Tibial nerve (tissue), 4 donors: ENCODE measurements at places on chromosomes 12 and 14. TPM values are rescaled to one million over a fixed set of nuclear protein-coding genes. Genes with fewer than 3 reads are reported as not detected.

Gene SALL2
- total RNA-seq = 8.6 TPM

DNA sequence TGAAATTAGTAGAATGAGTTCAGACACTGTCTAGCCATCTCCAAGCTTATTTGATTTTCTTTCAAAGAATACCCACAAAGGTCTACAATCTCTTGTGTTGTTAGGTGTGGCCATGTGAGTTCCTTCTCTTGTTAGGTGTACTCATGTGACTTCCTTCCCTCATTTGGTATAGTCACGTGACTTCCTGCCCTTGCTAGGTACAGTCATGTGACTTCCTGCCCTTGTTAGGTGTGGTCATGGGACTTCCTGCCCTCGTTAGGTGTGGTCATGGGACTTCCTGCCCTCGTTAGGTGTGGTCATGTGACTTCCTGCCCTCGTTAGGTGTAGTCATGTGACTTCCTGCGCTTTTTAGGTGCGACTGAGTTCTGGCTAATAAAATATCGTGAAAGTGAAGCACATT is 179.6 kb downstream of the TMX1 start:
- no peak for DNase-seq

DNA sequence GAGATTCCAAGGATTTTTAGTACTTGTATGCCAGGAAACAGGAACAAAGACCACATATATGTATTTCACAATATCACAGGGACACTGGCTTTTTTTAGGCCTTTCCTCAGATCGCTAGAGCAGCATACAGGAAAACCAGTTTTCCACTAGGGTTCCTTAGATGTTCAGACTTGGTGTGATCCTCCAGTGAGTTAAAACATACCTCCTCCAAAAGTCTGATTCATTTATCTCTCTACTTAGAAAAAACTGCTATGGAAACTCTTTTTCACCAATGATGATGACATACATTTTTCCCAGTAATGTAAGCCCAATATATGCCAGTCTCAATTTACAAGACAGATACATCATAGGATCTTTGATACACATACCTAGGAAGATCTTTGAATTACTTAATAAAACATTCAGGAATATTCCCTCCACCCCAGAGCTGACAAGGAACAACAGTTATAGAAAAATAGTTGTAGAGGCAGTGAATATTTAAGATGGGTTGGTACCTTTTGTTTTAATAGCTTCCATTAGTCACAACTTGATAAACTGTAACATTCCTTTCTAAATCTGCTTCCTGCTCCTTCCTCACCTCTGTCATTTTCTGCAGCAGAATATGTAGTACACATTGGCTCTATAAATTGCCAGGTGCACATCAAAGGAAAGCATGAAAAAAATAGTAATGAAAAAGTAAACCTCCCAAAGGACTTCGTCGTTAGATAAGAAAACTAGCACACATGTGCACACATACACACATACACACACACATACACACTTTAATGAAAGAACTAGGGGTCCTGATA is 27.5 kb downstream of the BCAT1 start:
- DNase-seq = no peak

Gene CCDC175
- total RNA-seq = not detected

Gene ARID2
- total RNA-seq = 30.3 TPM

- DNase-seq = no peak
Observed at GRCh38 chr12:116996093-116996492, 85.3 kb downstream of the FBXW8 start.

Gene WDHD1
- 1.2 TPM for total RNA-seq

DNA sequence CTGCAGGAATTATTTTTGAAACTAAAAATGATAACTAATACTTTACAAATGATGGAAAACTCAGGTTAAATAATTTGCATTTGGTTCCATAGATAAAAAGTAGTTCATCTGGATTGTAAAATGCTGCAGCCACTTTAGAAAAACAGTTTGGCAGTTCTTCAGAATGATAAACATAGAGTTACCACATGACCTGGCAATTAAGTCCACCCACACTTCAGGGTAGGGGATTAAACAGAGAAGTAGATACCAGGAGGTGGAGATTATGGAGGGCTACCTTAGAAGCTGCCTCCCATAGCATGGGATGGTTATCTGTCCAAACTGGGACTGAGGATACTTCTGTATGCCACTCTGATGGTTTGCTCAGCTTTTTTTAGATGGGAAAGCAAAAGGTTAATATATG is 22.2 kb downstream of the ARF6 start:
- DNase-seq = no peak

Gene TAS2R13
- 1.8 TPM for total RNA-seq

Gene ACSS3
- 106 TPM for total RNA-seq

- DNase-seq = no peak
Observed at GRCh38 chr14:100541621-100542560, 45.3 kb downstream of the BEGAIN start.

Gene SPX
- 1.5 TPM for total RNA-seq

GRCh38 chr14:54654605-54655004 is 87.7 kb downstream of the SAMD4A start:
- DNase-seq = no peak

Gene ADSS1
- 4.8 TPM for total RNA-seq

GRCh38 chr12:53199700-53200099 is 7.4 kb downstream of the ITGB7 start:
- no peak for DNase-seq

Gene CAPS2
- total RNA-seq = 32.6 TPM

Gene OS9
- 288 TPM for total RNA-seq

GRCh38 chr12:16605642-16606116 is 283 bp downstream of the LMO3 start:
- DNase-seq = no peak

- DNase-seq = no peak
Observed at GRCh38 chr14:100885196-100885595, 18.3 kb downstream of the RTL1 start.

Gene SEC23A
- total RNA-seq = 97.8 TPM

Gene ESPL1
- total RNA-seq = 2.5 TPM

- no peak for DNase-seq
Observed at GRCh38 chr14:86787717-86788116, 1205.3 kb downstream of the GALC start.

Gene THAP2
- total RNA-seq = 2.2 TPM

GRCh38 chr12:94516985-94517384 is 57.3 kb upstream of the CEP83 start:
- no peak for DNase-seq

DNA sequence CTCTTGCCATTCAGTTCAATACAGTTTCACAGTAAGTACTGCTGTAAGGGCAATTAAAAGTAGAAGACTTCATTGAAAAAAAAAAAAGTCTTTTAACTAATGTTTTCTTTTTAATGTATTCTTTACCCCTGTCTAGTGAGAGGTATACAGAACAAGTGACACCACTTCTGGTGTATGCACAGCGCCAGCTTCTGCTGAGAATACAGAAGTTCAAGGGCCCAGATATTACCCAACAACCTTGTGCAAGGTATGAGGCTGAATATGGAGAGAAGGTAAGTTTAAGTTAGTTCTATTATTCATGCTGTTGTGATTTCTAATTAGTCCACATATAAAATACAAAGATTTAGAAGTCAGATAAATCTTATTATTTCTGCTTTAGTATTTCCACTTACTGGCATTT is 168.7 kb downstream of the CFAP54 start:
- DNase-seq = no peak

- DNase-seq = no peak
Observed at GRCh38 chr12:50440288-50440687, 39.6 kb downstream of the LARP4 start.

Gene LRRC74A
- not detected for total RNA-seq

Gene TC2N
- 25.3 TPM for total RNA-seq

Gene ZC2HC1C
- total RNA-seq = 1.2 TPM

Gene LMO3
- 12.4 TPM for total RNA-seq

Gene GPRC5A
- total RNA-seq = 12.3 TPM

- DNase-seq = no peak
Observed at GRCh38 chr12:19946550-19946949, 421.8 kb upstream of the PDE3A start.

GRCh38 chr12:50257236-50258166 is 25.8 kb downstream of the LIMA1 start:
- no peak for DNase-seq

- DNase-seq = no peak
Observed at GRCh38 chr12:130179191-130179590, 16.9 kb downstream of the FZD10 start.

Gene DHRS2
- not detected for total RNA-seq

GRCh38 chr12:93006471-93007208 is 77.5 kb upstream of the EEA1 start:
- DNase-seq = no peak

Gene MYH6
- total RNA-seq = not detected

Gene PARP11
- total RNA-seq = 6.0 TPM

DNA sequence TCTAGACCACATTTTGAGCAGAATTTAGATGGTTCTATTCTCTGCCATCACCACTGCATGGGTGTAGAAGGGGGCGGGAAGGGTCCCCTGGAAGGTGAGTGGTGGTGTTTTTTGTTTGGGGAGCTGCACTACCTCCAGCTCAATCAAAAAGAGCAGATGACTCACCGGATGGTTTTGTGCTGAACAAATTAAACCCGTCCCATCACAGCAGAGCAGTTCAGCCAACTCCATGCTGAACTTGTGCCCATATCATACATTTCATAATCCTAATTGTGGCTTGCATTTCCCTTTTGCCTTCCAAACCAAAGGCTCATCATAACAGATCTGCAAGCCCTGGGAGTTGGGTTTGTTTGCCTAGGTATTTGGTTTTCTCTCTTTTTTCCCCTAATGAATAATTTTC is 53.0 kb upstream of the RPH3A start:
- DNase-seq = no peak

- no peak for DNase-seq
Observed at GRCh38 chr14:70622111-70622712, 19.5 kb upstream of the TTC9 start.

Gene TSHR
- total RNA-seq = 0.84 TPM

GRCh38 chr12:94560431-94561221 is 89.7 kb downstream of the TMCC3 start:
- DNase-seq = no peak

GRCh38 chr14:70882776-70883492 is 24.3 kb upstream of the PCNX1 start:
- DNase-seq = no peak

GRCh38 chr14:102046337-102047278 is 40.2 kb downstream of the HSP90AA1 start:
- DNase-seq = peak; percentile 70

Gene NYNRIN
- 19.8 TPM for total RNA-seq

DNA sequence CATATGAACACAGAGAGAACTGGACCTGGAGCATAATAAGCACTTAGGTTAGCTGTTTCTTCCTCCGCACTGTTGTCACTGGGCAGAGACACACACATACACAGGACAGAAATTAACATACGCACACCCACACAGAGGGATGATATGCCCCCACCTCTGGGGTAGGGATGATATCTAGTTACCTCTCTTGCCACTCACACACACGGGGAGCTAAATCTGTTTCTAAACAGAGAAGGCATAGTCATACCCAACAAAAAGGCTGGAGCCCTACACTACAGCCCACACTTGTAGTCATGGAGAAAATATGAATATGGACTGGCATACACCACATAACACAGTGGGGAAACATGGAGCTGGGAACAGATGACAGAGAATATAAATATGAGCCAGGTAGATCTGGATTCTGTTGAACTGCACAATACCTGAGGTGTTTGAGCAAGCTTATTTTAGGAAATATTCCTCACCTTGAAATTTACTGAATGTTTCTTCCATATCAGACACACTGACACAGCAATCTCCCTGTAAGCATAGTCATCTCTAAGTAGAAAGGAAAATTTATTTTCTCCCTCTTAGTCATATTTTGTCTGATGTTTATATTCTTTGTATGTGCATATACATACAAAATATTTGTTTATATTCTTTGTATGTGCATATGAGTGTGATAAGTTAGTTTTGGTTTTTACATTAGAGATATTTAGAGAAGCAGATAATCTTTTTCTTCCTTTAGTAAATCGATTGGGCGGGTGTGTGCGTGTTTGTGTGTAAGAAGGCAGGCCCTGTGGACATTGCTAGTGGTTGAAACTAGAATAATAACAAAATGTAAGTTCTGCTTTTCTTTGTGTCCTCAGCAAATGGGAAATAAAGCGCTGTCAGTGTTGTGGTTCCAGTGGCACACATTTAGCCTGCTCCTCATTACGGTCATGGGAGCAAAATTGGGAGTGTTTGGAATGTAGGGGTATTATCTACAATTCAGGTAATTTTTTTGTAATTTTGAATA is 20.9 kb upstream of the SCFD1 start:
- DNase-seq = no peak

DNA sequence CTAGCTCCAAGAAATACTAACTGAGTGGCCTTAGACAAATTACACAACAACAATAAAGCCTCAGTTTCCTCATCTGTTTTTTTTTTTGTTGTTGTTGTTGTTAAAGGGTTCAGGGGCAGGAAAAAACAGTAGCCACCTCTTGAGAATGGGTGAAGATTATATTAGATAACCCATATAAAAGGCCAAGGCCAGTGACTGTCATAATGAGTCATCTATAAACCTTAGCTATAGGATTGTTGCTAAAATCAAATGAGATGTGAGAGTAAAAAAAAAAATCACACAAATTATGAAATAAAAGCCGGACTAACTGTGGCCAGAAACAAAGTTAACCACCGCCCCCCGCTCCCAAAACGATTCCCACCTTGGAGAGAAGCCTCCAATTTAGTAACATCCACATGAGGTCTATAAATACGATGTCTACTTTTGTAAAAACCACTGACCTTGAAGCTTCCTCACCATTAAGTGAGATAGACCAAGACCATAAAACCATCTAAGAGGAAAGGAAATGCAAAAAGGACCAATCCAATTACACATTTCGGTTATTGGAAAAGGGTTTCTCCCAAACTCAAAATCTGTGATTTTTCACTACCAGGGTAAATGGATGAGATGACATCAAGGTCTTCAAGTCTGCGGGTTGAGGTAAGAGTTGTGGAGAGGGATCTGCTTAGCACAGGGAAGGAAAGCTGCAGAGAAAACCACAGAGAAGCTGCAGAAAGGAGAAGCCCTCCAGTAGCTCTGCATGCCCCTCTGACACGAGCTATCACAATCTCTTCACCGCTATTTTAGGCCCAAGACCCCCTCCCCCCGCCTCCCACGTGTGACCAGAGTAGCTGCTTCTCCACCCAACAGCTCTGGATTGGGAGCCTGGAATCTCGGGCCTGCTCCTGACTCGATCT is 1.0 kb downstream of the NAA25 start:
- no peak for DNase-seq

GRCh38 chr12:122282061-122282460 is 15.8 kb upstream of the VPS33A start:
- DNase-seq = no peak
